Kidney glomerular epithelial cell (primary cell): ENCODE measurements at places on chromosomes 5 and 9.
A peak's percentile ranks its signal among the peaks of the same experiment; 100 is the strongest.

- no peak for DNase-seq
These were observed 1217.0 kb upstream of the DMAC1 start for GRCh38 chr9:9016597-9016996.

GRCh38 chr5:98458004-98458403, 315.5 kb upstream of the RGMB start:
- no peak for DNase-seq

GRCh38 chr5:362189-362588, 40.7 kb downstream of the AHRR start:
- no peak for DNase-seq

DNA sequence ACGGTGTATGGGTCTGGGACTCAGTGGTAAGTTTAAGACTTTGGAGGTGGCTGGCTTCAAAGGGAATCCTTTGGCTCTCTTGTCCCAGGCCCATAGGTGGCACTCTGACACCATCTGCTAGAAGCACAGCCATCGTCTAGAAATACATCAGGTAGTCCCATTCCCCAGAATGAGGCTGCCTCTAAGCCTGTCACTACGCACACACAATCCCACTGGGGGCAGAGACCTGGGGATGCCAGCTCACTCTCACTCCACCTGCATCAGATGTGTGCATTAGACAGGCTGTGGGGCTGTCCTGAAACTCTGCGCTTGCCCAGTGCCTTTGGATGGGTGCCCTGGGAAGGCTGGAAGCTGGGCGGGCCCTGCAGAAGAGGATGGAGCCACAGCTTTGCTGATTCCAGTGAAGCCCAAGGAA, 127.5 kb upstream of the PANK3 start:
- DNase-seq, result peak; percentile 38

DNA sequence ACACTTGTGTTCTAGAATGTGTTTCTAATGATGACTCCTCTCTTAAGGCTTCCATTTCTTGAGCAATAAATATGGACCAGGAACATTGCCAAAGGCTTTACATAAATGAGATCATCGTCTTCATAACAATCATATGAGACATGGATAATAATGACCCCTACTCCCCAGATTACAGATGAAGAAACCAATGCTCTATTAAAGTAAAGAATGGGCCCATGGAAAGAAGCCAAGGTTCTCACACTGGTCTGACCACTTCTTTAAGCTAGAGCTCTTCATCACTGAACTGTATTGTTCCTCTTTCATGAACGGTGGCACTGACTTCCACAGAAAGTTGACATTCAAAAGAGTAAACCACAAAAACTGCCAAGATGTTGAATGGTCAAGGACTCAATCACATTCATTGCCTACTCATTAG, 65.3 kb downstream of the MARCHF3 start:
- no peak for DNase-seq

GRCh38 chr9:98144076-98144475, 25.1 kb upstream of the TRIM14 start:
- no peak for DNase-seq

GRCh38 chr9:16524823-16525222, 345.6 kb downstream of the BNC2 start:
- DNase-seq, result no peak

DNA sequence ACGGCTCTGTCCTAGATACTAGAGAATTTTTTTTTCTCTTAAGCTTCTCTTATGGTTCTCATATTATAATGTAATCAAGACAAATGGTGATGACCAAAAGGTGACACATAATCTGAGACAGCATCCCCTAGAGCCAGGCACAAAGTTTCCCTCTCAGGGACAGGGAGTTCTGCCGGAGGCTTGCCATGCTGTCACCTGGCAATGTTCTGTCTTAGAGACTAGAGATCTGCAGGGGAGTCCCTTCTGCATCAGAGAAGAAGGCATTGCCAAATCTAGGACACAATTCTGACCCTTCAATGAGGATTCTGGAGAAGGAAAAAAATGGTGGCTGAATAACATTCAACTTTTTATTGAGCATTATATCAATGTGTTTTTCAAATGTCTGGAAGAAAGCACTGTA, 261.2 kb upstream of the TRPC7 start:
- no peak for DNase-seq

- DNase-seq, result peak; percentile 89
These were observed 23.5 kb downstream of the GRAMD2B start for GRCh38 chr5:126446498-126447224.

- DNase-seq, result no peak
These were observed 22.6 kb downstream of the DOCK8 start for GRCh38 chr9:237141-237857.

GRCh38 chr9:135282808-135283207, 195.3 kb downstream of the OLFM1 start:
- no peak for DNase-seq

DNA sequence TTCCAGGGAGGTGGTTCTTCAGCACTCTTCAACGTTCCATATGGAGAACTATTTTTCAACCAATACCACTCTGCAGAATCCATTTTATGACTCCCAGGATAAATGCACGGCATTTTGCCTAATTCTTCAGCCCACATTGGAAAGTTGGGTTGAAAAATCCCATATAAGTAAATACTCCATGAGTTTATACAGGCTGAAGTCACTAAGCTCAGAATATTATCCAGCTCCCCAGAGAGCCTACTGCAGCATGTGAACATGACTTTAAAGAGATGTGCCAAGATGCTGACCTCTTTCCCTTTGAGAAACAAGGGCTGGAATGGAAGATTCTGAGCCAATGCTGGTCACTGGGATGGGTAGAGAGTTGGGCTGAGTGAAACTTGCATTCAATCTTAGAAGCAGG, 111.9 kb upstream of the SLIT3 start:
- no peak for DNase-seq

DNA sequence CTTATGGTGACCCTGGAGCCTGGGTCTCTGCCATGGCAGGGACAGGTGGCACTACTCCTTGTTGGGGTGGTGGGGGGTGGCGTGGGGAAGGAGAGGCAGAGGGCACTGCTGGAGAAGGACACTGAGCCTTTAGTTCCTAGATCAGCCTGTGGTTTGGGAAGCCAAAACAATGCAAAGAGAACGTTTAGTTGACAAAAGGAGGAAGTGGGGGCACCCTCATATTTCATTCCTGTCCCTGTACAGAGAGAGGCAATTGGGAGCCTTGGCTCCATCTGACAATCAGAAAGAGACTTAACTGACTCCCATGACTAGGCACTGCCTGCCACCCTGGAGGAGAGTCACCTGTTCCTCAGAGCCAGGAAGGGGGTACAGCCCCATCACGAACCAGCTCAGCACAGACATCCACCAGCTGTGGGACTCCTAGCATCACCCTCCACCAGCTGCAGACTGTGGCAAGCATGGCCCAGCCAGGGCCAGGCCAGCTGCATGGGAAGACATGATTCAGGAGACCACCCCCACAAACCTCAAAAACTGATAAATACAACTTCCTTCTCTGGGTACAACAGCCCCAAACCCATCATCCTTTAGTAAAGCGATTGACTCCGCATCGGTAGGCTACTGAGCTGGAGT, 257.5 kb downstream of the HSPA4 start:
- DNase-seq, result no peak

DNA sequence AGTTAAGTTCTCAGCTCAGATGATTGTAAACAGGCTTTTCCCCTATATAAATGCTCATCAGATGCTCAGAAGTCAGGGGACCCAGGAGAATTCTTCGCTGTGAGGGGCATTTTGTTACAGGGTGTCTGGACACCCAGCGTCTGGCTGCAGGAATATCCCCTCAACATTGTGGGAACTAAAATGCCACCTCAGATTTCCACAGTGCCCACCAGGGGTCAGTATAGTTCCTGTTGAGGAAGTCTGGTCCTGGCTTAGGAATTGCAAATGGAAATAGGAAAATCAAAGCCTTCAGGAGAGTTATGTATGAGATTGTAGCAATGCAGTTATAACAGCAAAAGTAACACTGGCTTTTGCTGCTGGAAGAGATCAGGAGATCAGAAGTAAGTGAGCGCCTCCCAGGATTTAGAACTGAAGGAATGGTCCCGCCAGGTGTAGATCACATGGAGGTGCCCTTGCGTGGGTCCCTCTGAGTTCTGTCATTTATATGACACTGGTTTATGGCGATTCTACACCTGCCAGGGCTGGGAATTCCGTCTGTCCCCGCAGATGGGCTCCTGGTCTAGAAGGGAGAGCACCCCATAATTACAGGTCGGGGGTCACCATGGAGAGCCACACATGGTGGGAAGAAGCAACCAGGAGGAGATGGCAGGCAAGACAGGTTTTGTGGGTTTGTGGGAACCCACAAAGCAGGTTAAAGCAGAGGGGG, 47.1 kb upstream of the CTSL start:
- DNase-seq, result peak; percentile 50

DNA sequence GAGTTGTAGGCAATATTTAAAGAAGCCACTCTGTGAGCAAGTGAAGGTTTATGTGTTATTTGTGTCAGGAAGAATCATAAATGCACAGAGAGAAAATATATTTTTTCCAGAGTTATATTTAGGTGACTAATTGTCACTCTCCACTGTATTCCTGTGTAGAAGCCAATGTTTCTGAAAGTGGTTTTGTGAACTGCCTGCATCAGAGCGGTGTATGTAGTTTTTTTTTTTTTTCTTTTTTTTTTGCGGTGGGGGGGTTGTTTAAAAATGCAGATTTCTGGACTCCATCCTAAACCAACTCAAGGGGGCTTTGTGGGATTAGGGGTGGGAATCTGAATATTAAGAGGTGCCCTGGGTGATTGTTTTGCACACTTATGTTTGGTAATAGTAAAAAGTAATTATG, 103.4 kb downstream of the GDNF start:
- no peak for DNase-seq

DNA sequence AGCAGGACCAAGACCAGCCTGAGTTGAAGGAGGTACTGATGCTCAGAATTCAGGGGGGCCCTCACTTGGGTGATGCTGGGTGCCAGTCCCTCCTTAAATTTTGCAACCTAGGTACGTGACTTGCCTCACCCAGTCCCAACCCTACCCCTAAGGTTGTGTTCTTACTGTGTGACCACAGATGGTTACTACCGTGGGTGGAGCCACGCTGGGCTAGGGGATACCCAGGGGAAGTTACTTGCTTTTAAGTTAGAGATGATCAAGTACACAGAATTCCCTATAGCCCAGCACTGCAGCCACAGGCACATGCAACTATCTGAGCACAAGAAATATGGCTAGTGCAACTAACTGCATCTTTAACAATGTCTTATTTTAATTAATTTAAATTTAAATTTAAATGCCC, 32.9 kb downstream of the NXNL2 start:
- no peak for DNase-seq

GRCh38 chr5:62791059-62791458, 212.4 kb downstream of the LRRC70 start:
- peak; percentile 30 for DNase-seq

GRCh38 chr9:122124528-122124927, 31.4 kb upstream of the TTLL11 start:
- DNase-seq, result no peak

- no peak for DNase-seq
These were observed 98.8 kb upstream of the NFIB start for GRCh38 chr9:14412775-14413174.

GRCh38 chr5:133797167-133797566, 171.3 kb downstream of the C5orf15 start:
- DNase-seq, result no peak

GRCh38 chr5:112245656-112246055, 173.4 kb downstream of the EPB41L4A start:
- peak; percentile 8 for DNase-seq

DNA sequence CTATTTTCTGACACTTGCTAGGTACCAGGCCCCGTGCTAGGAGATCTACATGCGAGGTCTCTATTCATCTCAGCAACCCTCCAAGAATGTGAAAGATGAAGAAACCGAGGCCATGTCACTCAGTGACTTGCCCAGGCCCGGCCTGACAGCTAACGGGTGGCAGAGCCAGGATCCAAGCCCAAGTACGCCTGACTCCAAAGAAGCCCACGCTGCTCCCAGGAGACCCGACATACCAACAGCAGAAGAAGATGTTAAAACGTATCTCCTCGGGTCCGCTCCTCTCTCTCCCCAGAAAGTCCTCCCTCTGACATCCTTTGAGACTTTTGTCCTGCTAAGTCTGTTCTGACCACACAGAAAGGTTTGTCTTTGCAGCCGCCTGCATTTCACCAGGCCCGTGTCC, 65.2 kb downstream of the CRB2 start:
- DNase-seq, result no peak

DNA sequence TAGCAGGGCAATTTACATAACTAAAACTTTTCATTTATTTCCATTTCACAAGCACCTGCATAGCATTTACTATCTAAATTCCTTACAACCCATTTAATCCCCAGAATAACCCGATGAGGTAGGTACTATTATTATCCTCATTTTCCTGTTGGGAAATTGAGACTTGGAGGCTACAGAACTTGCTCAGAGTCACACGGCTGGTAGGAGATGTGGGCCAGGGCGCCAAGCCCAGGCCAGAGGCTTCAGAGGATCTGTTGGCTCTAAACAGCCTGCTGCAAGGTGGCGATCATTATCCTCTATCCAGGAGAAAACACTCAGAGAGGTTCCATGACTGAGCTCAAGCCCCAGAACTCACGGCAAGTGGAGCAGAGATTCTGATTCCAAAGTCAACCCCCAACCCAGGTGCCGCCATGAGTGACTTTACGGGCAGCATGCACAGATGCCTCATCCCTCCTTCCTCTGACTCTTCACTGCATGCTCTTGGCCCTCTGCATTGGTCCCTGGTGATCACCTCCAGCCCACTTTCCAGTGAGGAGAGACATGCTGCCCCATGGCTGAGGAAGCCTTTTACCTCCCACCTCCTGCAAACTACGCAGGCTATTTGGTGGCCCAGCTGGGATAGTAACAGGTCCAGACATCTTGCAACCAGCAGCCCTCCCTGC, 168.4 kb upstream of the FSTL4 start:
- DNase-seq, result no peak

GRCh38 chr5:84673785-84674184, 289.1 kb upstream of the EDIL3 start:
- DNase-seq, result no peak
